ENCODE measurements at places on chromosomes 11 and 22.

DNA sequence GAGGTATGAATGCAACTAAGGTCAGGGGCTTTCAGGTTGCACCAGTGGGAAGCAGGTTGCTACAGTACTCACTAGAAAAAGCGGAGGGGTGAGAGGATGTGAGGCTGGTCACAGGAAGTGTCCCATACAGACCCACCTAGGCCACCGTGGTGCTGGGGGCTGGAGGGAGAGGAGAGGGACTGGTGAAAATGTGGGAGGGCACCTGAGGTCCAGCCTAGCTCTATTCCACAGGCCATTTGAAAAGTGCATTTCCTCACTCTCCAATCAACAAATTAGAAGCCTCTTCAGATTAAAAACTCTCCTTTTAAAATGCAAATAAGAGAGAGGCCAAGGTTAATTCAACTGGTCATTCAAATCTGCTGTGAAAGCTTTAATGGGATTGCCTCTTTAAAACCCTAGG, 38.6 kb upstream of the NCAM1 start:
- DNase-seq, result no peak

GRCh38 chr22:42294034-42294985, 23.9 kb upstream of the TCF20 start:
- no peak for DNase-seq

- no peak for DNase-seq
Measured at GRCh38 chr11:58509748-58510147, 1.8 kb upstream of the OR5B21 start.

- no peak for DNase-seq
Measured at GRCh38 chr11:14544611-14545010, 24.4 kb upstream of the PSMA1 start.

- no peak for DNase-seq
Measured at GRCh38 chr11:64792482-64792881, 10.5 kb downstream of the MAP4K2 start.

- no peak for DNase-seq
Measured at GRCh38 chr22:20965104-20965887, 1.8 kb upstream of the AIFM3 start.

DNA sequence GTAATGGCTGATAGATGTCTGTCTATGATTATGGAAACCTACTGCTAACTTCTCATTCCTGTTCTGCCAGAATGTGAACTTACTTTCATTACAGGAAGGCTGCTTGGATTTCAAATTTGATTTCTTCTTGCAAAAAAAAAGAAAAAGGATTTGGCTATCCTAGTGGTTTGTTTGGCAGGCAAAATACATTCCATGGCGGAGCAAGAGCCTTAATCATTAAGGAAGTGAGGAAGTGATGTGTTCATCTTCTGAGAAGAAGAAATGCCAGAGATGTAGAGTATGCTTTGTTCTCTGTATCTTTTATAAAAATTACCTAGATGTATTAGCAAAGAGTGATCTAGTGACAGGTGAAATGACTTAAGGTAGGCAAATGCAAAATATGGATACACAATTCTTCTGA, 356.3 kb downstream of the SOX6 start:
- no peak for DNase-seq

DNA sequence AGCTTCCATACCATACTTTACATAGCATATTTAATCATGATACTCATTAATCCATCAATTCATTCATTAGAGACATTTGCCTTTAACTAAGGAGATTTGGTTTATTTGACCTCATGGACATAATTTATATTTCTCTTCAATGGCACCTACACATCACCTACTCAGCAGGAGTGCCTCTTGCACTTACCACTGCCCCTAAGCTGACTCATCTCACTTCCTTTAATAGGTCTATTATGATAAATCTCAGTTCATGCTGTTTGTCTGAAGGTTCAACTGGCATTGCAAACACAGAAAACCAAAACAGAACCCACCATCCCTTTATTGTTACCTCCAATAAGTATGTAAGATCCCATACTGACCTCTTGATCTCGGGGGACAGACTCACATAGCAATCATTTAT, 186.7 kb downstream of the LUZP2 start:
- no peak for DNase-seq

DNA sequence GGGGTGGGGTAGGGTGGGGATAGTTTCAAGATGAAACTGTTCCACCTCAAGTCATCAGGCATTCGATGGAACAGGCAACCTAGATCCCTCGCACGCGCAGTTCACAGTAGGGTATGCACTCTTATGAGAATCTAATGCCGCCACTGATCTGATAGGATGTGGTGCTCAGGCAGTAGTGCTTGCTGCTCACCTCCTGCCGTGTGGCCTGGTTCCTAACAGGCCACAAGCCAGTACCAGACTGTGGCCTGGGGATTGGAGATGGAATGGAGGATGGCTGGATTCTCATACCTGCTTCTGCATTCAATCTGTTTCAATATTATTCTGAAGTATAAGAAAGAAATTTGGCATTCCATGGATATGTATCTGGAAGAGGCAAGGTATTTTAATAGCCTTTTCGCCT, 73.1 kb downstream of the RBFOX2 start:
- DNase-seq, result no peak

- no peak for DNase-seq
Measured at GRCh38 chr11:32032478-32032877, 58.4 kb upstream of the RCN1 start.

DNA sequence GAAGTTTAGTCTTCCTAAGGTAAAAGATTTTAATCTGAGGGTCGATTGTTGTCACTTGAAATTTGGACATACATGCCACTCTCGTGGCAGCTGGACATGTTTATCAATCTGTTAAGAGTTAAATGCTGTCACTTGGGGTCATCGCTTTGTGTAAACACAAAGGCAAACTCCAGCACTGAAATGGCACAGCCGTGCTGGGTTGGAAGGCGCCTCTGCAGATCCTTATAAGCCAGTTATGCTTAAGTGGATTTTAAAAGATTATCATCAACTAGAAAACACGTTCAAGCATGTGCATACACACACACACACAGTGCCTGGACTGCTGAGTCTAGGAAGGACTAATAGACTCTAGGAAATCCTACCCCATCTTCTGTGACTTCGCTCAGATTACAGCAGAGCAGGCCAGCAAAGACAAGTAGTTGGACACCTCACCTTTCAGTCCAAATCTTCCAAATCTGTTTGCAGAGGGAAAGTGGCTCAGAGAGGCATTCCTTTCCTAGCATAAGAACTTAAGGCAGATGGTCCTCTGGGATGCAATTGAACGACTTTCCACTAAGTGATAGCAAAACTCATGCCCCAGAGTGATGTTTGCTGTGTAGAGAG, 83.7 kb downstream of the CACNG2 start:
- no peak for DNase-seq

DNA sequence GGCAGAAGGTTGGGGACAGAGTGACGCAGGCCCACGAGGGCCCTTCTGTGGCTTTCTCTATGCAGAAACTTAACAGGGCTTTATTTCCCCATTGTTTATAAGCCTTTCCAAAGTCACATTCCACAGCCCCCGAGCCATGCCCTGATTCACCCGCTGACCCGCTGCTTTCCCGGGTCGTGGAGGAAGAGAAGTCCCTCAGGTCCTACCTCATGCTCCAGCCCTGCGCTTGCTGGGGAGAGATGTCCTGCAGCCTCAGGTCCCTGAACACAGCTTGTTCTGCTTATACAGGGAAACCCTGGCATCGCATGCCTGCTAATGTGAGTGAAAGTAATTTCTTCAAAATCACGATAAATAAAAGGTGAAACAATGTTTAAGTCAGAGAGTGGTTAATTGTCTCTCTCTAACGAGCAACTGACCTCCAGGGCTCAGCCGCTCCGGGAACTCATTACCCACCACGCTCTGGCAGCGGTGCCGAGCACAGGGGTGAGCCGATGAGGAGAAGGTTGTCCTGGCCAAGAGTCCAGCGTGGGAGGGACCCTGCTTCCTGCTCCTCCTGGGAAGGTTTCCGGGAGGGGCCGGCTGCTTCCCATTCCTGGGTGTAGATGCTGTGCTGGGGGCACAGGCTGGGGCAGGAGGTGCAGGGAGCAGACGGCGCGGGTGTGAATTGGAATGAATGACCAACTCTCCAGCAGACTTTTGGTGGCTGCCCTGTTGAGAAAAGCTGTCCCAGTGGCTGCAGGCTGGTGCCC, 595.2 kb downstream of the BRD1 start:
- no peak for DNase-seq

GRCh38 chr11:121489823-121490222, 37.1 kb upstream of the SORL1-AS1 start:
- no peak for DNase-seq

- no peak for DNase-seq
Measured at GRCh38 chr11:118247041-118247440, 5.1 kb downstream of the MPZL3 start.

DNA sequence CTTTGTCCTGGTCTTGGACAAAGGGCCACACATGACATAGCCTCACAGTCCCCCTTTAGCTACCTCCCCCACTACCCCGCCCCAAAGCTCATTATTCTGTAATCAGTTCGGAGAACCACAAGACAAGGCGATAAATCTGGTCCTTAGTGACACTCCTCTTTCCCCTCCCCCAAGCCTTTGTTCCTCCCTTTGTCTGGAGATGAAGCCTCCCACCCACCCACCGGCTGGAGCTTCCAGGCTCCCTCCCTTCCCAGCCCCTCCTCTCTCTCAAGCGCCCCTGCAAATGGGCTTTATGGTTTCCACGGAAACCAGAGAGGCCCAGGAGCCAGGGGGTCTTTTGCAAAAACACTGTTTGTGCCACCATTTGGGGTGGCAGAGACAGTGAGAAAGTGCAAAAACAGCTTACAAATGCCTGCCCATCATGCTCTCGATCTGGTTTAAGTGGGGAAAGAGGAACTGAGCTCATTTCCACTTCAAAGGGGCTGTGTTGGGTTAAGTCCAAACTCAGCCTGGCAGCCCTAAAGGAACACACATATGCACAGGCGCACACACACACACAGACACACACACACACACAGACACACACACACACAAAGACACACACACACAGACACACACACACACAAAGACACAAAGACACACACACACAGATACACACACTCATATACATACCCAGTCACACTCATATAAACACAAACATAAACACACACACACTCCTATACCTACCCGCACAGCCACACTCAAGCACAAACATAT, 23.5 kb downstream of the APLNR start:
- no peak for DNase-seq

- DNase-seq, result no peak
Measured at GRCh38 chr22:27075891-27076290, 418.5 kb downstream of the MIAT start.

DNA sequence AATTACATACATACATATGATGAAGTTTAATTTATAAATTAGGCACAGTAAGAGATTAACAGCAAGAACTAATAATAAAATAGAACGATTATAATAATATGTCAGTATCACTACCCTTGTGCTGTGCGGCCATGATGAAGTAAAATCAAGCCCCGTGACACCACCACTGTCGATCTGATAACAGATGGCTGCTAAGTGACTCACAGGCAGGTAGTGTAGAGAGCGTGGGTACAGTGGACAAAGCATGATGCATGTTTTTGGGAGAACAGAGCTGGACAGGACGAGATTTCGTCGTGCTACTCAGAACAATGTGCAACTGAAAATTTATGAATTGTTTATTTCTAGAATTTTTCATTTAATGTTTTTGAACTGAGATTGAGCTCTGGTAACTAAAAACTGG, 108.4 kb upstream of the TIMP3 start:
- DNase-seq, result no peak

DNA sequence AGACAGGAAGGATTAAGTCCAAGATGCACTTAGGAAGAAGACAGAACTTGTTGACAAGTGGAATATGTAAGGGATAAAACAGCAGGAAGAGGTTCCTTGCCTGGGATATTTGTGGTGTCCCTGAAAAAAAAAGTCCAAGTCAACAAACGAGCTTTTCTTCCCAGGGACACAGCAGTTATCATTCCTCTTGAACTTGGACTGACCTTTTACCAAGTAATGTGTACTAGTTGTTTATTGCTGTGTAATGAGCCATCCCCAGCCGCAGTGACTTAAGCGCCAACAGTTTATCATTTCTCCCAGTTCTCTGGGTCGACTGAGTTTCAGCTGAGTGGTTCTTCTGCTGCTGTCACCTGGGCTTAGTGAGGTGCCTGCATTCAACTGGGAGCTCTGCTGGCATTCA, 37.0 kb downstream of the KREMEN1 start:
- DNase-seq, result no peak

DNA sequence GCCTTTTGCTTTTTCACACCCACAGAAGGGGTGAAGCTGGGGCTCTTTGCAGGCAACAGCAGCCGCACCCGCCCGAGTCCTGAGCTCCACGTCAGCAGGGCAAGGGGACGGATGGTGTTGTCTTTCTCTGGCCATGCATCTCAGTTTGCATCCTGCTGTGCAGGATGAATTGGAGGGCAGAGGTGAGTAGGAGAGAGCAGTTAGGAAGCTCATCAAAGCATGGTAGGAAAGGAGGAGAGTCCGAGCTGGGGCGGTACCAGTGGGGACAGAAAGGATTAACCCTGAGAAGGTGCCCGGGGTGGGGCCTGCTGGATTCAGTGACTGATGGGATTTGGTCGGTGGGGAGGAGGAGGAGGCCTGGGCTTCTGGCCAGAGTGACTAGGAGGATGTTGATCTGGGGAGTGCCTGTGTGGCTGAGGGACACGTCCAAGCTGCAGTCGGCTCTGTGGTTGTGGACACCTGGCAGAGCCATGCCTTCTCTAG, 14.6 kb downstream of the FAM83F start:
- DNase-seq, result no peak

DNA sequence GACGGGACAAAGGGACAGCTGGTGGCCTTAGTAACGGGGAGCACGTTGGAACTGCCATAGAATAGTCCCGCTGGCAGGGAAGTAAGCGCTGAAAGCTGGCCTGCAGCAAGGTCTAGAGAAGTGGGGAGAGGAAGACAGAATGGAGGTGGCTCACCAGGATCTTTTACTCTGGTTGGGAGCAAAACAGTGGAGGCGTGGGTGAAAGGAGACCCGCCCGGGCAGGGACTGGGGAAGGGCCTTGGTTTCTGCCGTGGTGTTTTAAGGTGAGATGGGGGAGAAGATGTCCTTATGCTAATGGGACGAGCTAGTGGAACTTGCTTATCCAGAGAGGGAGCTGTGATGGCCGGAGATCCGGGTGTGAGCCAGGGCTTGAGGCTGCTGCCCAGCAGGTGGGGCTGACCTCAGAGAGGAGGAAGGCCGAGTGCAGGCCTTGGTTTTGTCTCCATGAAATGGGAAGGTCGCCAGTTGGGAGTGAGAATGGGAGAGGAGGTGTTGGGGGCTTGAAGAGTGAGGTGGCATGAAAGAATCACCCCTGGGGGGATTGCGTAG, 56.4 kb upstream of the CTTN start:
- no peak for DNase-seq

GRCh38 chr22:37193629-37194191, 5.7 kb upstream of the C1QTNF6 start:
- DNase-seq, result no peak

GRCh38 chr11:2667940-2668339, 31.9 kb downstream of the KCNQ1OT1 start:
- DNase-seq, result no peak

DNA sequence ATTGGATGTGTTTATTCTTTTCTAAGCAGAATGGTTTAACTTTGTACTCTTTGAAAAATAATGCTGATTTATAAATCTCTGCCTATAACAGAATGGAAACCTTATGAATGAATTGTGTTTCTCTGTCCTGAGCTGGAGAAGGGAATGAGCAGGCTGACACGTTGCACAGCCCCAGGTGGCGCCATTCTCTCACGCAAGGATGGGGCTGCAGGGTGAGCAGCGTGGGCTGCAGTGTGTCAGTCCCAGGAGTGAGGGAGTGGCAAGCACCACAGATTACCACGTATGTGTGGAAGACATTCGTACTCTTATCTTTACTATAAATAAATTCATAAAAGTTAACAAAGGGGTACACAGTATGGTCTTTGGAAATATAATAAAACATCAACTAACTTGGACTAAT, 33.4 kb downstream of the FDX1 start:
- no peak for DNase-seq

Data from hematopoietic multipotent progenitor cell (in vitro differentiated cells).